ENCODE measurements at places on chromosomes 4 and X.
A peak's percentile ranks its signal among the peaks of the same experiment; 100 is the strongest.

DNA sequence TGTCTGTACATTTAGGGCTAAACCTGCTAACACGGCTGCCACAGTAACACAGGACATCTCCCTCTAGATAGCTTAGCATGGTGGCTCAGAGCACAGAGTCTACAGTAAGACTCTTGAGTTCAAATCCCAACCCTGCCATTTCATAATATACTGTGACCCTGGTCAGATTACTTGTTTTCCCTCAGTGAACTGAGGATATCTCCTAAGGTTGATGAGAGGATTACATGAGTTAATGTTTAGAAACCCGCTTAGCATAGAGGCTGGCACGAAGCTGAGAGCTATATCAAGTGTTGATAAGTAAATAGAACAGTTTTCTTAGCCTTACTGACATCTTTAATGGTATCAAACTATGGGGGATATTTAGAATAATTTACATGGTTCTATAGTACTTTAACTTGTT is 37.2 kb downstream of the CASP3 start:
- DNase-seq: no peak

DNA sequence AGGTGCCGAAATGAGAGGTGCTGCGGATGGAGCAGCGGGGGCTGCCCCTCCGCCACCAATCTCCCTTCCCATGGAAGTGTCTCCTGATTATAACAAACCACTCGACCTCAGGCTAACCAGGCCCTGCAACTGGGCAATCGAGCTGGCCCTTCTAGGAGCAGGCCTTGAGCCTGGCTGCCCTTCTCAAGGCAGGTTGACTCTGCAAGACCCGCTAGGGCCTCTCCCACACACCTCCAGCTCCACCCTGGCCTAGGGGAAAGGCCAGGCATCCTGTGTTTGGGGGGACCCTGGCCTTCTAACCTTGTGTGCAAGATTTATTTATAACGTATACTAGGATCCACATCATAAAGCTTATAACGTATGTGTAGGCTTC is 3.7 kb upstream of the BCOR start:
- no peak for DNase-seq

- DNase-seq: no peak
These were observed 97.2 kb upstream of the FRG1 start for GRCh38 chr4:189843413-189844009.

DNA sequence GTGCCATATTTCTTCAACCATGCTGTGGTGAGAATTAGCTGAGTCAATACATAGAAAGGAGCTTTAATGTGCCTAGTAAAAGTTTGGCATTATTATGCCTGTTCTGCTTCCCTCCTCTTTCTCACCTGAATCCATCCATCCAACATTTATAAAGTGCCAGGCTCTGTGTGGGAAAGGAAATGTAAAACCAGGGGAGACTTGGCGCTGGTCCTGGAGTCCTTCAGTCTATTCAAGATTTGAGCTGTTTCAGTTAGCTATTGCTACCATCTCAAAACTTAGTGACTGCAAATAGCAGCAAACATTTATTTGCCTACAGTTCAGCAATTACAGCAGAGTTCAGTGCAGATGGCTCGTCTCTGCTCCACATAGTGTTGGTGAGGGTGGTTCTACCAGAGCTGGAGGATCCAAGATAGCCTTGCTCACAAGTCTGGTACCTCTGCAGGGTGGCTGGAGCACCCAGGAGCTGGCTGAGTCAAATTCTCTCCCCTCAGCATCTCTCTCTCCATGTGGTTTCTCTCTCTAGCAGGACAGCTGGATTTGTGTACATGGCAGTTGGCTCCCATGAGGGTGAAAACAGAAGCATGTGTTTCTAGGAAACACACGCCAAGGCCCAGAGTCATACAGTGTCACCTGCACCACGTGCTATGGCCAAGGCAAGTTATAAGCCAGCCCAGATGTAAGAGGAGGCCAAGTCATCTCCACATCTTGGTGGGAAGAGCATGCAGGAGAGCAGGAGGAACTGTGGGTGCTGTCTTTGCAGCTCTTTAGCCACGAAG is 77.3 kb downstream of the FHDC1 start:
- no peak for DNase-seq

DNA sequence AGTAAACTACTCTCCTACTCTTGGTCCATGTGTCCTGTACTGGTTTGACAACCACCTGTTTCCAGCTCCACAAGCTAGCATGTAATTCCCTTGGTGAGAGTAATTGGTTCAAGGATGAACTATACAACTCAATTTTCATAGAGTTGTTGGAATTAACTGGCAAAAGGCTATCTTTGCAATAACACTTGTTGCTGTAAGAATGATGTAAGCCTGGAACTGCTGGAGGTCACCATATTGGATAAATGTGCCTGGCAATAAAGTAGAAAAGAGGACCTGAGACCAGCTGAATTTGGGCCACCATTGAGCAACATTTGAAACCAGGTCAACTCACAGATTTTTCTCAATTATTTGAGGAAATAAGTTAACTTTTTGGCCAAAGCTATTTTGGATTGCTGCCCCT is 175.5 kb downstream of the CAMK2D start:
- no peak for DNase-seq

DNA sequence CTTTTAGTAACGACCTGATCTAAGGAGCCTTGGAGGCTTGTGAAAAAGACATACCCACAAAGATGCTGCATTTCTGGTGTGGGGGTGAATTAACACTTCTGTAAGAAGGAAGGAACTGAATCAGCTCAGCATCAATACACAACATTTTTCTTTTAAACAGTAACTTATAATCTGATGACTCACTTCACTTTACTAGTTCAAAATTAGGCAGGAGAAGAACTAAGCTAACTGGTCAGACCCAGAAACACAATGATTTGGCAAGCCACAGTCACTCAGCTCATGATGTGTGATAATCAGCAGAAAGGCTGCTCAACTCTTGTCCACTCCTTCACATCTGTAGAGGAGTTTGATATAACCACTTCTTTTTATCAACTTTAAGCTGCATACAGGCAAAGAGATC is 4.6 kb downstream of the MMAA start:
- peak; percentile 8 for DNase-seq

- DNase-seq: no peak
These were observed 2.6 kb downstream of the INTS6L start for GRCh38 chrX:135522878-135523693.

DNA sequence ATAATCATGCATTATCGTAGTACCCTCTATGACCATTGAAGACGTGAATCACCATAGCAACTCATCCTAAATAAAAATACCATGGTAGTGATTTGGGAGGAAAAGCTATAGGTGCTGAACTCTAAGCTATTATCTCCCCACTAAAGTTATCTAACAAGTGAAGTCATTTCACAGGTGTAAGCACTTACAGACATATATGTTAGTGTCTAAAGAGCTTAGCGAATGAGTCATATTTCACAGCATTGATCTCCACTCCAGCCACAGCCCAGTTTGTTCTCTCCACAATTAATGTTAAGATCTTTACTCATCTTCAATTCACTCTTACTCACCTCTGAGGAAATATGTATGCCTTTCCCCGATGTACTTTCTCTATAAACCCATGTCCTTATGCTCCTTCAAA is 57.0 kb downstream of the DCAF8L1 start:
- DNase-seq: no peak

DNA sequence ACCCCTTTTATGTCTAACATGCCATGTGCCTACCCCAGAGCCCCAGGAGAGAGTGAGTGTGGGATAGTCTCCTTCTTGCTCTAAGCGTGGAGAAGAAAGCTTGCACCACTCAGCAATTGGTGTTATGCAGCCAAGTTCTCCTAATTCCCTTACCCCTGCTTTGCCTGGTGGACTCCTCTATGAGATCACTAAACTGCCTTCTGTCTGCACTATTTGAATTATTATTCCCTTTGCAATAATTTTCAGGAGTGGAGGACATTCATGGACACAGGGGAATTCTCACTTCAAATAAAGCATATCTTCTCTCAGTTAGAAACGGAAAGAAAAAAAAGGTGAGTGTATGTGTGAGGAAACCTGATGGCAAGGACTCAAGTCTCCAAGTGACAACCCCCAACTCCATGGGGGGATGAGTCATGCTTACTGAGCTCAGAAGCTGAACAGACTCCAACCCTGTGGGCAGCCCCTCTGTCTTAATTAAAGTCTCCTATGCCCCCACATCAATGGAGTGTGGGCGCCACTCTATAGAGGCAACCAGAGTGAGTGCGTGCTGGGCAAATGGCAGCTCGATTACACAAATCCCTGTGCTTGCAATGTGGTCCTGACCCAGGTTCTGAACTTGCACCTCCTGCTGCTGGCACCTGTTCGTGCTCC is 381.9 kb downstream of the RAB28 start:
- DNase-seq: no peak

DNA sequence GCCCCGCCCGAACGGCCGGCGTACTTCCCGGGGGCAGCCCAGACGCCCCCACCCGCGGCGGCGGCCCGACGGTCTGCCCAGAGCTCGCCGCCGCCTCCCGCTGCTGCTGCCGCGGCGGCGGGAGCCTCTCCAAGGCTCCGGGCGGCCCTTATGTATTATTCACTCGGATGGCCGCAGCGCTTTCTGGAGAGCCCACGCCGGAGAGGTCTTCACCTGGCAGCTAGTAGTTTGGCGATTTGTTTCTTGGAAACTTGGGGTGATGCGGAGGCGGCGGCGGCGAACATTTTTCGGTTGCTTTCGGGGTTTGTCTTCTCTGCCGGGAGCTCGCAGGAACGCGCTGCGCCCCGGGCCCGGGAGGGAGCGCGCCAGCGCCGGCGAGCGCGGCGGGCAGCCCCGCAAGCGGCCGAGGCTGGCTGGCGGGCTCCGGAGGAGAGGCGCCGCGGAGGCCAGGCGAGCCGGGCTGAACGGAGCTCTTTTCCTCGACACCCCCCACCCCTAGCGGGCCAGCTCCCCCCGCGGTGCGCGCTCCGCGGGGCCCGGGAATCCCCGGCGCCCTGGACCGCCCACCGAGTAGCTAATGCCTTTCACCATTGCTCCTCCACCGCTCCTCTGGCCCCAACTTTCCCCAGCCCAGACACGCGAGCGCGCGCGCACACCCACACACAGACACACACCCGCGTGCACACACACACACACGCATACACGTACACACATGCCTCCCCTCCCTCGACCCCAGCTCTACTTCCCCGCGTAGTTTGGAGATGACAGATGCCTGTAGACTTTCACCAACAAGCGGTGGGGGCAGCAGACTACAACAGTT is 113.5 kb downstream of the DHX15 start:
- peak; percentile 52 for DNase-seq

DNA sequence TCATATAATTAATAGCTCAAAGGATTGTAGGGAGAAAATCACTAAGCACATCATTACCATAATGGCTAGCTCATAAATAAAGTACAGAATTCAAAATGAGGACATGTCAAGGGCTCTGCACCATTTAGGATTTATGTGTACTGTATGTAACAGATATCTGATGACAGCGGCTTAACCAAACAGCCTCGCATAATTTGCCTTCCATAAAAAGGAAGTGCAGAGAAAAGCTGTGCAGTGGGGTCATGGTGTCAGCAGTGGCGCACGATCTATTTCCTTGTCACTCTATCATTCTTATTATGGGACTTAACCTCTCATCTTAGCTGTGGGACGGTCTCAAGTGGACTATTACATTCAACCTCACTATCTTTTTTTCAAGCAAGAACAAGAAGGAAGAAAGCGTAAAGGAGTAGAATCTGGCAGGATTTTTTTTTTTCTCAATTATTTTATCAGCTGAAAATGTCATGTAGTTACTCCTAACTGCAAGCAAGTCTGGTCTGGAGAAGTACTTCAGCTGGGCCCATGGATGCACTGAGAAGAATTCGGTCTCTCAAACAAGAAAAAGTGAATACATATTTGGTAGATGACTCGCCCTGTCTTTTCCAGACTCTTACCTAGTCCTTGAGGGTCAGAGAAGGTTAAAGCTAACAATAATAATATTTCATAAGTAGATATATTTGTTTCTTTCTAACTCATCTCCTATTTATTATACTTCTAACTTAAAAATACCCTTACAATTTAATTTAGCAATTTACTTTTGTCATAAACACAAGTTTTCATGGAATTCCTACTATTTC is 94.6 kb downstream of the COX18 start:
- DNase-seq: peak; percentile 8

- no peak for DNase-seq
These were observed 307.6 kb upstream of the CTSO start for GRCh38 chr4:156261230-156261629.
